ENCODE measurements at places on chromosomes 1 and 21.

DNA sequence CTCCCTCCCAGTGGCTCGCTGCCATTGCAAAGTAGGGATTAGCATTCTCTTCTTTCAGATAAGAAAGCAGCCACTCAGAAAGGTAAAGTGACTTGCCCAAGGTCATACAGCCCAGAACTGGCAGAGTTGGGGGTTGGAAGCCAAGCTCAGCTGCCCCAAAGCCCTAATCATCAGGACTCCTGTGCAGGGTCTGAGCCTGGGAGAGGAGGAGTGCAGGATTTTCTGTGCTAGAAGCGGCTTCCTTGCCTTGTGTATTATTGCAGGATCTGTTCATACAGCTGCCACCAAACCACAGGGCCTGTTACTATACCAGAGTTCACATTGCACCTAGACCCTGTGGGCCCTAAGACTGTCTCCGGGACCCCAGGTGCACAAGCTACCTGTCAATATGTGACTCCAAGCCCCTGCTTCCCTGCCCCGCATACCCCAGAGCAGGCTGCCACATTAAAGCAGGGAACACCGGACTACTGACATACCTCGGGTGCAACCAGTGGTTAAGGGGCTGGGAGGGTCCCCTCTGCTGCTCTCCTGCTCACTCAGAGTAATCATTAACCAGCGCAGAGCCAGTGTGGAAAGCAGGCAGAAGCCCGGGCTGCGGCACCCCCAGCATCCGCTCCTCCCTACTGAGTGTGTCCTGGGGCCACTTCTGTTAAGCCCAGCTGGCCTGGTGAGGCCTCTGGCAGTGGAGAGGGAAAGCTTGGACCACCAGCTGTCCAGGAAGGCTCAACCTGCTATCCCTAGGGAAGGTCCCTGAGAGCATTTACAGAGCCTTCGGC is 15.8 kb downstream of the HSPG2 start:
- DNase-seq, result no peak

- no peak for DNase-seq
Measured at GRCh38 chr1:147213271-147213670, 11.9 kb downstream of the FMO5 start.

DNA sequence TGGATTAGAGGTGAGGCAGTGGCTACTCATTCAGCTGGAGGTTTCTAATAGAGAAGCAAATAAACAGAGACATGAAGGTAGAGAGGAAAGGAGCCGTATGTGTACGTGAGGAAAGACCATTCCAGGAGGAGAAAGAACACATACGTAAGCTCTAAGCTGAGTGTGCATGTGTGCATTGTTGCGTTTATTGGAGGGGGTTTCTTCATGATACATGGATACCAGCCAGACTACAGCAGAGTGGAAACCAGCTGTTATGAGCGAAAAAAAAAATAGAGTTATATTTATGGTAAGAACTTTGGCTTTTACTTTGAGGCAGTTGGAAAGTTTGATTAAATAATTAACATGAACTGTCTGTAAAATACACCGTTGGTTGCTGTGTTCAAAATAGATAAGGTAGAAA is 173.4 kb upstream of the RGS18 start:
- no peak for DNase-seq

GRCh38 chr1:193549081-193549480 is 362.7 kb upstream of the B3GALT2 start:
- no peak for DNase-seq

DNA sequence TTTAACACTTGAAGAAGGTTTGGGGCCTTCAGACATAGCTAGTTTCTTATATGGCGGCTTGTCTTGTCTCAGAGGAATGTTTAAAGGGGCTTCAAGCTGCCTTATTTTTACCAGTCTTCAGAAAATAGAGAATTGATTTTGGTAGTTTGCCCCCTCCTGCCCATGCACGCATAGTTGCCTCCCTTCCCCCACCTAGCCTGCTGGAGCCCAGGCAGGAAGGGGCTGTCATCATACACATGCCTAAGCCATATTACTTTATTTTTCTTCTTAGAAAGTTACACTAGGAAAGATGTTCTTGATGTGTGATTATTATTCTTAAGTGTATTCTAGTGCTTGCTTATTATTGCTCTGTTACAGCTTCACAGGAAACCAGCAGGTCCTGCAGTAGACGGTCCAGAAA is 18.3 kb downstream of the PBX1 start:
- no peak for DNase-seq

- no peak for DNase-seq
Measured at GRCh38 chr1:11590395-11590794, 63.8 kb downstream of the FBXO2 start.

DNA sequence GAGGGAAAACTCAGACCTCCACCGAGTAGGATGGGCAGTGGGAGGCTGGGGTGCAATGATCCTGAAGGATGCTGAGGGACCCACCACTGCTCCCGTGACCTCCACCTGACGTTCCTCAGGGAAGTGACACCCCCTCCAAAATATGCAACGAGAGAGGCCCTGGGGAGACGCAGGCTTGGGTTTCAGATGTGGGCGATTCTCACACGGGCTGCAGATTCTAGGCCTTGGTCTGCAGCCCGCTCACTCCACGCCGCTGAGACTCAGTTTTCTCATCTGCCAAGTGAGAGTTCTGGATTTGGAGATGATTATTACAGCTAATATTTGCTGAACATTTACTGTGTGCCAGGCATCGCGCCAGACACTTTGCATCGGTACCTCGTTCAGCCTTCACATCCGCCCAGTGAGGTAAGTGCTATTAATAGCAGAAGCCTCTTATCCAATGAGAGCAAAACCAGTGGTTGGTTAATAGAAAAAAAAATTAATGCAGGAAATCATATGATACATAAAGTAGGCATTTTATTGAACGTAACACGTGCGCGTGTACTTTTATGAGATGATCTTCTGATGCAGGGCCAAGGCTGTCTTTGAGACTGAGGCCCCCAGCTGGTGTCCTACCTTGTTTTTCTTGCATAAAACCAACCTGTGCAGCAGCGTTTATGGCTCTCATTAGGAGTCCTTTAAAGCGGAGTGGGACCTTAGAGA is 102.0 kb upstream of the RUNX3 start:
- DNase-seq, result peak; percentile 49

DNA sequence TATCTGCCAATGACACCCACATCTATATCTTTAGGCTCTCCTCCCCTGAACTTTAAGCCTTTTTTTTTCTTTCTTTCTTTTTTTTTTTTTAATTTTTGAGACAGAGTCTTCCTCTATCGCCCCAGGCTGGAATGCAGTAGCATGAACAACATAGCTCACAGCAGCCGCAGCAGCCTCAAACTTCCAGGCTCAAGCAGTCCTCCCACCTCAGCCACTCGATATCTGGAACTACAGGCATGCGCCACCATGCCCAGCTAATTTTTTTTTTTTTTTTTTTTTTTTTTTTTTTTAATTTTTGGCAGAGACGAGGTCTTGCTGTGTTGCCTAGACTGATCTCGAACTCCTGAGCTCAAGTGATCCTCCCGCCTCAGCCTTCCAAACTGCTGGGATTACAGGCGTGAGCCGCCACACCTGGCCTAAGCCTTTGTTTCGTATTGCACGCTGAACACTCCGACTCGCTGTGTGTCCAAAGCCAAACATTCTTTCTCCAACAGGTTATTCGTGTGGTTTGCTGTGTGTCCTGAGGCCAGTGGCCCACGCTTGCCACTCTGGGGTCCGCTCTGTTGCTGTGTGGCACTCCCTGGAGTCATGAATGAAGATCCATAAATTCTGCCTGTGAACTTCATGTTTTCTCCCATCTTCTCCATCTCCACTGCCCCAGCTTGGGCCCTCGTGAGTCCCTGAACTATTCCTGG is 119.4 kb downstream of the CAMTA1 start:
- no peak for DNase-seq

GRCh38 chr1:214317734-214318133 is 36.8 kb downstream of the SMYD2 start:
- no peak for DNase-seq

DNA sequence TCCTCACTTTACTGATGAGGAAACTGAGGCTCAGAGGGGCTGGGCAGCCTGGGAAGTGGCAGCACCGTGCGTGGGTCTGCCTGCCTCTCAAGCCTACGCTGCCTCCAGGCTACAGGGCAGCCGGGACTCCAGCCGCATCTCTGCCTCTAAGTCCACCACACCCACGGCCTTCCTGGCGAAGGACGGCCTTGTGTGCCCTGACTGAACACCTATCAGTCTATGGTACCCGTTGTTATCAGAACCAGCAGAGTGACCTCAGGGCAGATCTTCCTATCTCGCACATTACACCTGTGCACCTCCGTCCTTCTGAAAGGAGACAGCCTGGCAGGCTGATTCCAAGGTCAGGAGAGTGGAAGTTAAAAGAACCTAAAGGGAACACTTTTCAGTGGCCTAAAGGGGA is 35.7 kb upstream of the SLC30A1 start:
- no peak for DNase-seq

GRCh38 chr1:171754353-171754705 is 12.5 kb upstream of the VAMP4 start:
- no peak for DNase-seq

DNA sequence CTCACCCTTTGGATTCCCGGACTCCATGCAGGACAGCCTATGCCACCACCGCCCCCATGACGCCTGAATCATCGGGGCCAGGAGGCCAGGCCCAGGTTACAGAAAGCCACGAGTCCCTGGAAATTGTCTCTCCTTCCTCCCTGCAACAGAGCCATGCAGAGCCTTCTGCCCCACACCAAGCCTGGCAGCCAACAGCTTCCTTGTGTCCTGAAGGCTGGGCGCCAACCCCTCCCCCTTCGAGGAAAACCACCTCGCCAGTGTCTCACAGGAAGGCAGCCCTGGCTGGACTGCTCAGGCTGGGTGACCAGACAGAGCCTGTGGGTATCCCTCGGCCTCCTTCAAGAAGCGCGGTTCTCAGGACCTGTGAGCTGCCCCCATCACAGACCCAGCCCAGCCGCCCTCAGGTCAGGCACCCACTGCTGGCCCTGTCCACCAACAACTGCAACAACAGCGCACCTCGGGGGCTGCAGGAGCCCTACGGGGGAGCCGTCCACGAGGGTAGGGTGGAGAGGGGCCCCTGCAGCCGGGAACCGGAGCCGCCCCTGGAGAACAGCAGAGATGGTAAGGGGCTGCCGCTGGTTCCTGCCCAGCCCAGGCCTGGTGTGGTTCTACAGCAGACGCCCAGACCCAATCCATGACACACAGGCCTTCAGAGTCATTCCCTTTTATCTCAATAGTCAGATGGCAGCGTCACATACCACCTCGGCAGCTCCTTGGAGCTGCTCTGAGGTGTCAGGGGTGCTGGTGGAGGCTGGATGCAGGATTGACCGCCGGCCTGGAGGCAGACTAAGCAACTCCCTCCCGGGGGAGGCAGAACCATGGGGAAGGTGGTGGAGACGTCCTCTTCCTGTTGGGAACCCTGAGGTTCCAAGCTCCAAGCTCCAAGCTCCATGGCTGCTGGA is 23.7 kb downstream of the KIAA1614 start:
- no peak for DNase-seq

DNA sequence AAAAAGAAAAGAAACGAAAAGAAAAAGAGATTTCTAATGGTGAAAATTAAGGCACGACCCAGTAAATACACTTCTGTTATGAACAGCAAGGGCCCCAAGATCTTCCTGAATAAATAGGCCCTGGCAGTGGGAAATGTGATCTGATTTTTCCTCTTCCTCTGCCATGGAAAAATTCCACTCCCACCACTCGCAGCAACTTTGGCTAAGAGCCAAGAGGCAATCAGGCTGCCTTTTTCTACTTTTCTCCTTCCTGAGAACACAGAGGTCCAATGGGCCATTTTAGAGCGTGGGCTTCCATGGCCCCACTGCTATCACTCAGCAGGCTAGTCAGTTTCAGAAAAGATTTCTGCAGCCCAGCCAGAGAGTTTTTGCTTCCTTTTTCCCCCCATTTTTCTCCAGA is 33.7 kb upstream of the AK4 start:
- DNase-seq, result no peak

DNA sequence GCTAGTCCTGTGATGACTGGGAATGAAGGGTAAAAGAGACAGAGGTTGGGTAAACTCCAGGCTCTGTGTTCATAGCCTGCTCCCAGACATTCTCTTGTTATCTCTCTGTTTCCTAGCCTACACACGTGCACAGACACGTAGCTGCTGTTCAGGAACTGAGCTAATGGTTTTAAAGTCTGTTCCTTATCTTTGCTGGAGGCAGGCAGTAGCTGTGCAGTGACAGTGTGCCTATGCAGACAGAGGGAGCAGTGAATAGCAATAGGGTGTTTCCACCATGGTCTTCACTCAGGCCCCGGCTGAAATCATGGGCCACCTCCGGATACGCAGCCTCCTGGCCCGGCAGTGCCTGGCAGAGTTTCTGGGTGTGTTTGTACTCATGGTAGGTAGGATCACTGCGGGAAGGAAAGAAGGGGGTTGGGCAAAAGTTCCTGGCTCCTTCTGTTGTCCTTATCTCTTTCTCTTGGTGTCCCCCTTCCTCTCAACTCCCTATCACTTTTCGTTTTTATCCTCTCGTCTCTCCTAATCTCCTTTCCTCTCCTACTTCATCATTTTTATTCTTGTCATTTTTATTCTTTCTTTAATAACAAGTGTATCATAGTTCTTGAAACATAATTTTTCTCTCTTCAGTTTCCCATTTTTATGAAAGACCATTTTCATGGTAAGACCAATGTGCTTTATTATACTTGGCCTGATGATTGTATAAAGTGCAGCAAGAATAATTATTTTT is at the start of gene AQP10:
Gene AQP10 (plus strand): TSS at position 212 of the 727 bp plus-strand sequence. CDS start 63 bp downstream, at position 275.
- DNase-seq, result no peak

DNA sequence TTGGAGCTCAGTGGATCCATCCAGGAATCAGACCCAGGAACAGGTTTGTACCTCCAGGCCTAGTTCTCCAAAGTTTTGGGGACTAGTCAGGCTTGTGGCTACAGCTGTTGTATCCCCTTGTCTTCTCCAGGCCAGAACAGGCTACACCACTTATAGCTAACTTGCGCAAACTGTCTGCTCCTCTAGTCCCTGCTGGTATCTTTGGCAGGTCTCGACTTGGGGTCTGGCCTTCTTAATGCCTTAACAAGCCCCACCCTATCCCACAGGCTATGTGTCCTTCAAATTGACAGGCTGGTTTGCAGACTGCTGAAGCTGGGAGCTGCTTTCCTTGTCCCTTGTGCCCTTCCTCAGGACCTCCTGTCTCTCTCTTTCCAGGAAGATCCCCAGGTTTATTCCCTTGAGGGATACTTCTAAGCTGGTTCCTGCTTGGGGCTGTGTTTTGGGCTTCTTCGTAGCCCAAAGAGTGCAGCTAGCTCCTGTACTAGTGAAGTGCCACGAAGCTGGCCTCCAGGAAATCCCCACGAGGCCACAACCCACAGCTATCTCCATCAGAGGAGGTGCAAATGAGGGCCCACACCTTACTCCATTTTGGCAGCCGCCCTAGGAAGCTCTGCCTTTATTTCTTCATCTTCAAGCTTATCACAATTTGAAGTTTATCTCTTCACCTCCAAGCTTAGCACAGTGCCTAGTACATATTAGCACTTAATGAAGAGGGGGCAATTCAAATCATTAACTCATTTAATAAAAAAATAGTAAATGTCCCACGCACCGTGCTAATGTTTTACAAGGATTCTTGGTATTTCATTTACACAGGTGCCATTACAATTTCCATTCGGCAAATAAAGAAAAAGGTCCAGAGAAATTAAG is 683 bp upstream of the DMAP1 start:
- peak; percentile 48 for DNase-seq

- no peak for DNase-seq
Measured at GRCh38 chr1:185759061-185759460, 24.9 kb downstream of the HMCN1 start.

GRCh38 chr1:83098791-83099190 is 900.1 kb downstream of the TTLL7 start:
- DNase-seq, result no peak

- DNase-seq, result no peak
Measured at GRCh38 chr1:84525779-84526178, 19.4 kb upstream of the GNG5 start.

Data from activated CD4-positive, alpha-beta T cell treated with anti-CD3 and anti-CD28 coated beads, Interleukin-2, amount 50 U/mL, for 48 hours (primary cell).